ENCODE measurements at places on chromosomes 5 and 9.
A peak's percentile ranks its signal among the peaks of the same experiment; 100 is the strongest.

- no peak for DNase-seq
These were observed 318.5 kb downstream of the CDK5RAP2 start for GRCh38 chr9:120261419-120261818.

DNA sequence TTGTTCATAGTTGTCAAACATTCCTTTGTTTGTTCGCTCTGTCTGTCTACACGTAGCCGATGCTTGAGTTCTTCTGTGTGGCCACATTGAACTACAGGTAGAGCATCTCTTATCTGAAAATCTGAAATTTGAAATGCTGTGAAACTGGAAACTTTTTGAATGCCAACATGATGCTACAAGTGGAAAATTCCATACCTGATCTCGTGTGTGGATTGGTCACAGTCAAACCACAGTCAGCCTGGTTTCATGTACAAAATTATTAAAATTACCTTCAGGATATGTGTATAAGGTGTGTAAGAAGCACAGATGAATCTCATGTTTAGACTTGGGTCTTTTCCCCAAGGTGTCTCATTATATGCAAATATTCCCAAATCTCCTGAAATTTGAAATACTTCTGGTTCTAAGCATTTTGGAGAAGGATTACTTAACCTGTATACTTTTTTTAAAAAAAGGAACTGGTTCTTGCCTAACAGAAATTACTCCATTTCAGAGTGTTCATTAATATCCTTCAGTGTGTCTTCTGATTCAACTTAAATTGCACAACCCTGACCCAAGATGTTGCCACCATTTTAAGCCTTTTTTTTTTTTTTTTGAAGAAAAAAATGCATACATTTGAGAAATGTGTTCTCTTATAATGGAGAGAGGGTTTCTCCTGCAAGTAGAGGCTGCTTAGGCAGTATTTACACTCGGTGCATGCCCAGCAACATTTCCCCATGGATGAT is 254.3 kb downstream of the MAST4 start:
- DNase-seq = no peak

DNA sequence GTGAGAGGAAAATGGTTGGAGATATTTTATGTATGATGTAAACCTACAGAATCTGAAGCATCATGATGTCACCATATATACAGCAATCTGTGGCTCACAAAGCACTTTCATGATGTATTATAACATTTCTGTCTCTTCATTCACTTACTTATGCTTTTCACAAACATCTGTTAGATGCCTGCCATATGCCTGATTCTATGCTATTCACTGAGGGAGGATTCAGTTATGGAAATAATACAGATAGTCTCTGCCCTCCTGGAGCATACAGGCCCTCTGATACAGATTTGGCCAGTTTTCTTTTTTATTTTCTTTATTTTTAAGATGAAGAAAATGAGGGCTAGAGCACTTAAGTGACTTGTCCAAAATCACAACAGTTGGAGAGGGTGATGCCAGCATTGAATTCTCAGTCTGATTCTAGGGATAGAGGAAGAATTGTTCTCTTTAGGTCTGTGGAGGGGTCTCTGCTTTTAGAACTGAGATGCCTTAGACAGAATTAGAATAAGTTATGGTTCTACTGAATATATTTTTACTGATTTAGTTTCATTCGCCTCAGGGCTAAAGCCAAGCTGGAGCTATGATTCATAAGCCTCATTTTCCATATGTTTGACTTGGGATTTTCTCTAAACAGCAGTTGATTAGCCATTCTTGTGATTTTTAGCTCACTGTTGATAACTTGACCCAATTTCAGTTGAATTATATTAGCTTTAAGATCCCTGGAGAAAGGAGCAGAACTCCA is 636.4 kb downstream of the PRELID2 start:
- no peak for DNase-seq

DNA sequence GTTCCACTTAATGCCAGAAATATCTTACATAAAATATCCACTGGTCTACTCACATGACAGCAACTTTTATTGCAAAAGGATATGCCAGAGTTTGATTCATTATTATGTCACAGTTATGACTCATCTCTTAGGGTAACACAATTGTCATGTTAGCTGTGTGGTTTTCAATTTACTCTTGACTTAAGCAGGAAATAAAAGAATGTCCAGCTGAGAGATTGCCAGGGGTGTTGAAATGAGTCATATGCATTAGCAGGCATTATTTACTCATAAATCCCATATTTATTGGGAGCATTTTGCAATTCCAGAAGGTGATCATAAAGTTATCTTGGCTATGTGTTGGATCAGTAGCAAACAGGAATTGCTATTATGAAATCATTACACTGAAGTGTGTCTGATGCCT is 1164.6 kb upstream of the CDH18 start:
- no peak for DNase-seq

GRCh38 chr5:31823472-31823871 is 184.5 kb downstream of the PDZD2 start:
- DNase-seq = no peak

- peak; percentile 59 for DNase-seq
These were observed 43.1 kb downstream of the NDFIP1 start for GRCh38 chr5:142151436-142152383.

- DNase-seq = no peak
These were observed 555.2 kb downstream of the ACTL7B start for GRCh38 chr9:108300306-108301287.

DNA sequence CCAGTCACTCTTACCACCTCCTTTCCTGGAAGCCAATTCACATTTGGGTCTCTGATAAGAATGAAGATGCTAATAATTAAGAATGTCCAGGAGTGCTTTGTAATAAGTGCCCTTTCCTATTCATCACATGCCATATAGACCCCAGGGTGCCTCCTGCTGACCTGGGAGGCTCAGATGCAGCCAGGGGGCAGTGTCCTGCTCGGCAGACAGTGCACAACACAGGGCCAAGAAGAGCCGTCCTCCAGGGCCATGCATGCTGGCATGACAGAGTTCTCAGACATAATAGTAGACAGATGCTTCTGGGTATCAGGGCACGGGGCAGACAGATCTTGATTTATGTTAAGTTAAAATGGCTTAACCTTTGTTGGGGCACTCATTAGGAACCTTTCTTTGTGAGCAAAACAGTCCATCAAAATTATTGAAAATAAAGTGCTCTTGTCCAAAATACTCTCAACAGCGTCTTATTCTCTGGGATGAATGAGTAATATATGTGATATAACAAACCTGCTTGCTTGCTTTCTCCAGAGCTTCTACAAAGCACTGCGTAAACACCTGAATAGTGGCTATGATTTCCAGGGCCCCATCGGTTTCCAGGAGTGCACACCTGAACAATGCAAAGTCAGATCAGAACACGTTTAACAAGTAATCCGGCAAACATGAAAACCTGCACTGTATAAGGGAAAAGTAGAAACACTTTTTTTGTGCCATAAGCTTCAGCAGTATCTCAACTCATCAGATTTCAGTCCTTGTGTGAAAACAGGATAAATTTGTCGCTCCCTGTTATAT is 192.7 kb downstream of the FANCC start:
- DNase-seq = peak; percentile 57

DNA sequence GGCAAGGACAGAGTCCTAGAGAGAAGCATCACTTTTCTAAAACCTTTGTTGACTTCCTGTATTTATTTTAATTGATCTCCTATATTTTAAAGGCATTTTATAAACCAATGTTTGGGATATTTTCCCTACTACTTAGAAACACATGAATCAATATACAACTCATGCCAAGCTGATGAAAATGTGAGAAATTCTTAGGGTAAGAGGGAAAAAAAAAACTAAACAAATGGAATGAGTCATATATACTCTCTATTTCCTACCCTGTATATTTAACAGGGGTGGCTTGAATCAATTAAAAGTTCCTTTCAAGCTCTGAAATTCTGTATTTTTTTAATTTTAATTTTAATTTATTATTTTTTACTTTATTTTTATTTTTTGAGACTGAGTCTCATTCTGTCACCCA is 19.6 kb downstream of the BAAT start:
- no peak for DNase-seq

DNA sequence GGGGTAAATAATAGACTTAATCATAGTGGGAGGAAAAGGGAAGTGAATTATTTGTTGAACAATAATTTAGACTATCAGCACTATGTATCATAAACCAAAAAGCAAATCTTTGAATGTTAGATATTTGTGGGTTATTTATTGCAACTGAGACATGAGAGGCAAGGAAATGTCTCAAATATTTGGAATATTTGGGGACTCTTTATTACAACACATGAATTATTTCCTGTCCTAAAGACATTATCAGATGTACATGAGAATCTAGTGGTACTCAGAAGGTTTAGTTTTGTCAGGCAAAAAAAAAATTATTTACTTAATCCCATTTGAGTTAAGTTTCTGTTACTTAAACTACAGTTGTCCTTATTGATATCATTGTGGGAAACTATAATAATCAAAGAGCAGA is 91.1 kb downstream of the TLR4 start:
- DNase-seq = no peak

- DNase-seq = no peak
These were observed 1.1 kb upstream of the OBP2B start for GRCh38 chr9:133210202-133210532.

GRCh38 chr9:110531776-110532175 is 47.8 kb downstream of the SVEP1 start:
- DNase-seq = no peak

DNA sequence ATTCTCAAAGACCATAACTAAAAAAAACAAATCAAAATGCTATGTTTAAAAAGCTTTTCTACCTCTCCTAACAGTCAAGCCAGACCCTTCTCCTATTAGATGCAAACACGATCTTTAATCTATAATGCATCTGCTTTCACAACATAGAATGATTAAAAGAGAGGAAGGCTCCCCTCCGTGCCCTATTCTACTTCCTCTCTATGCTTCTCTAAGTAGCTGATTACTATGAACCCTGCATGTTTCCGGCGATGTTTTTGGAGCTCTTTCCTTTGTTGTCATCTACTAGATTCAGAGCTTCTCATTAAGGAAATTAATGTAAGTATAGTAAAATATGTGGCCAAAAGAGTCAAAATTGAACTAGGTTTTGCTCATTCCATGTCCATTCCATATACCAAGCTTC is 29.2 kb upstream of the CEP120 start:
- DNase-seq = peak; percentile 26

GRCh38 chr5:28275931-28276330 is 1237.5 kb upstream of the CDH9 start:
- no peak for DNase-seq

DNA sequence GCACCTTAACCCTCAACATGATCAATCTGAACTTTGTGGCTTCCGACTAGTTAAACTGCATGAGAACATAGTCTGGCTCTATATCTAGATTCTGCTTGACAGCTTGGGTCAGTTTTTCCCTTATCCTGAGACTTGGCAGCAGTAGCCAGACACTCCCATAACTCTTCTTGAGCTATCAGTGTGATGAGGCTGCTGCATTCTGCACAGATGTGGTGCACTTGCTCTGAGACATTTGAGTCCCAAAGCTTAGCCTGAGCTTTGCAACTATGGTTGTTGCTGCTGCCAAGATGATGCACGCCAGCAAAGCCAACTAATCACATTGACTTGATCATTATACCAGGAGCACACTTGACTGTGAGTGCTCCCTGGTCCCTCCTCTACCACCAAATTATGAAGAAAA is 36.2 kb downstream of the MOCS2 start:
- DNase-seq = peak; percentile 86

- DNase-seq = no peak
These were observed 174.0 kb downstream of the MAN2A1 start for GRCh38 chr5:109863752-109864151.

GRCh38 chr5:127441799-127442484 is 75.5 kb upstream of the PRRC1 start:
- DNase-seq = peak; percentile 41

- DNase-seq = no peak
These were observed 256.0 kb downstream of the TMEM167A start for GRCh38 chr5:82820961-82821845.

DNA sequence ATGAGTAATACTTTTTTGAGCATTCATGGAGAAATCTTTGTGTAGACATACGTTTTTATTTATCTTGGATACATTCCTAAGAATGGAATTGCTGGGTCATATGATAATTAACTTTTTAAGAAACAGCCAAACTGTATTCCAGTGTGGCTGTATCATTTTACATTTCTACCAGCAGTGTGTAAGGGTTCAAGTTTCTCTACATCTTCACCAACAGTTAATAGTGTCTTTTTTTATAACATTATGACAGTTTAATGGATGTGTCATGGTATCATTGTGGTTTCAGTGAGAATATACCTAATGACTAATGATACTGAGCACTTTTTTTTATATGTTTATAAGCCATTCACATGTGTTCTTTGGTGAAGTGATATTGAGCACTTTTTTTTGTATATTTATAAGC is 52.4 kb downstream of the NIPBL start:
- no peak for DNase-seq

- DNase-seq = no peak
These were observed 30.0 kb downstream of the SNX30 start for GRCh38 chr9:112780450-112781036.

- DNase-seq = peak; percentile 28
These were observed 10.3 kb upstream of the ROPN1L start for GRCh38 chr5:10431415-10431814.

GRCh38 chr9:84397151-84397728 is 56.7 kb upstream of the SLC28A3 start:
- DNase-seq = peak; percentile 88

DNA sequence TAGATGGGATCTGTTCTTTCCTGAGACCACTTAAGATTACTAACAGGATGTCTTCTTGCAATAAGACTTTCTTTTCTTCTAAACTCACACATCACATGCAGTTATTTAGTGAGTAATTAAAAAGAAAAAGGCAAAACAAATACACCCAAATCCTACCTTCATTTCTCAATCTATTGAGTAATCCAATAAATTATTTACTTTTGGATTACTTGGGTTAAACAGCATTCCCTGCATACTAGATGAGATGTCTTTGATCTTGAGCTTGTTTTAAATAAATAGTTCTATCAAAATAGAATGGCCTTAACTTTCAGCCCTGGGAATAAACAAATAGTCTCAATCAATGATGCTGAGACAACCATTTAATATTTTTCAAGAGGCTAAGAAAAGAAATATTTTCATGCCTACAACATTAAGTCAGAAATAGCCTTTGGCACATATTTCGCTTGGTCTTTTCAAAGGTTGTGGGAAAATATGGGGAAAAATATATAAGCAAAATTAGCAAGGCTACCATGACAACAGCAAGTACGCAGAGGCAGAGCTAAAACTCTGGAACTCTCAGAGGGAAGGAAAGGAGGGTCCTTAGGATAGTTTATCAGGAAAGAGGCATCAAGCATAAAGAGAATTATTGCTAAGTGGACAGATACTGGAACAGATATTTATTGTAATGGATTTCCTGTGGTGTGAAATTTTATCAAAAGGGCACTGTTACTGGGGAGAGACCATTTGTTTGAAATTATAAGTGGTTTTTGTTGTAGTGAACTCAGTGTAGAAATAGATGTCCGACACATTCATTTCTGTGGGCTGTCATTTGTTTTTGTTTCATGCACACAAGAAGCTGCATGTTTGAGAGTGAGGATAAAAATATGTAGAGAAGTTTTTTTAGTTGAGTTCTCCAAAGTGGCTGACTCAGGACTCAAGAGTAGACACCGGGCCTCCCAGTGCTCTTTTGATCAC is 70.2 kb upstream of the CDH6 start:
- no peak for DNase-seq

DNA sequence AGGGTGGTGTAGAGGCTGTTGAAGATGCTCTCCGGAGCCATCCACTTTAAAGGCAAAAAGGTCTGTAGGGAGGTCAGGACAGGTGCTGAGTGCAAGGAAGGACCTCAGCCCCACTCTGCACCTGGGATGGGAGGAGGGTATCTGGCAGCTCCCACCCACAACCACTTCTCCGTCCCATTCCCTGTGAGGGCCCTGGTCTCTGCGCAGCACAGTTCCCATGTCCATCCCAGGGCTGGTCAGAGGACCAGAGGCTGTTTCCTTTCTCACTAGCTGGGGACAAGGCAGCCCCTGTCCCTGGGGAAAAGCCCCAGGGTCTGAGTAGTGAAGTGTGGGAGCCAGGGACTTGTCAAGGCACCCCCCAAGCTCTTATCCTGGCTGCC is 33.7 kb upstream of the CSF1R start:
- no peak for DNase-seq

Data from NCI-H82 (cell line).